ENCODE measurements at places on chromosomes 6 and 20. TPM values are rescaled to one million over a fixed set of nuclear protein-coding genes. Genes with fewer than 3 reads are reported as not detected.

GRCh38 chr20:35907017-35907701 lies 47.1 kb downstream of the SCAND1 start:
- no peak for DNase-seq

DNA sequence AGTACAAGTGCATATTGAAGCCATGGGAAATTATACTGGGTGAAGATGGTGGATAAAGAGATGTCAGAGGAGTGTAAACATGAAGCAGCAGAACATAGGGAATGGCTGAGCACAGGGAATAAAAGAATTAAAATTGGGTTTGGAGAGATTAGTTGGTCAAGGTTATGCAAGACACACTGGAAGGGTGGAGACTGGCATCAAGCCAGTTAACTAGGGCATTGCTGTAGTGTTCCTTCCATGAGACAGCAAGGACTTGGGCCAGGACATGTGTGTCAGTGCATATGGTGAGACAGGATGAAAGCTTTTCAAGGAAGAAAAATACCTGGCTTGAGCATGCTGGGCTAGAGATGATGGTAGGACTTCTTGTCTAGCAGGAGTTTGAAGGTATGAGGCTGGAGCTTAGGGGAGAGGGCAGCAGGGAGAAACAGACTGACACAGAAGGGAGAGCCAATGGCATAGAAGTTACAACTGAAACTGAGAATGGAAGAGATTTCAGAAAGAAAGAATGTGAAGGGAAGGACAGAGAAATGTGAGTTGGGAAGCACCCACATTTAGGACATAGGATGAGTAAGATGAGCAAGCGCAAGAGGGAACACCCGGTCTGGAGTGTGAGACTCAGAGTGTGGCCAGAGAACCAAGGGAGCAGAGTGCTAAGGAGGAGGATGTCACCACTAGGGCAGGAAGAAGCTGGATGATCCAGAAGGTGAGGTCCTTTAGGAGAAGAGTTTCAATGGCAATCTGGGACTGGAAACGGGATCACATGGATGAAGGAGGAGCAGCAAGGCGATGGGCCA lies 14.5 kb upstream of the TMEM170B start:
- DNase-seq: no peak

The TINAG gene
- total RNA-seq: not detected

The AIF1 gene
- total RNA-seq: 6.2 TPM

The FNDC11 gene
- total RNA-seq: 6.5 TPM
